ENCODE measurements at places on chromosomes 4 and X.
A peak's percentile ranks its signal among the peaks of the same experiment; 100 is the strongest.

DNA sequence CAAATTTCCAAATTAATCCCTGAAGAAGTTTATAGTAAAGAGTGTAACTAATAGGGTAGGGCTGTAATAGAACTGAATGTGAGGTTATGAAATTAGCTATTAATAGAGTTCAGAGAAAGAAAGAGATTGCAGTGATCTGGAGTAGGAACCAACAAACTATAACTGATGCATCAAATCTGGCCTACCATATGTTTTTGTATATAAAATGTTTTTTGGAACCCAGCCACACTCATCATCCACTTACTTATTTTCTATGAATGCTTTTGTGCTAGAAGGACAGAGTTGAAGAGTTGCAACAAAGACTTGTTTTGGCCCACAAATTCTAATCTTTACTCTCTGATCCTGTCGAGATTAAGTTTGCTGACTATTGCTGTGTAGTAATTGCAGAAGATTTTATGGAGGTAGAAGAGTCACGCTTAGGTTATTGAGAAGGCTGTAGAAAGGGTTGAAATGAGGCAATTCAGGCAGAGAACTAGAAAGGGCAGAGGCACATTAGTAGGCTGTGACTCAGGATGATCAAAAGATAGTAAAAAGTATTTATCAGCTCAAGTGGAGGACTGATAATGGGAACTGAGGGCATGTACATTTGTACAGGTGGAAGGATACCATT, 298.7 kb upstream of the EMCN start:
- no peak for DNase-seq

DNA sequence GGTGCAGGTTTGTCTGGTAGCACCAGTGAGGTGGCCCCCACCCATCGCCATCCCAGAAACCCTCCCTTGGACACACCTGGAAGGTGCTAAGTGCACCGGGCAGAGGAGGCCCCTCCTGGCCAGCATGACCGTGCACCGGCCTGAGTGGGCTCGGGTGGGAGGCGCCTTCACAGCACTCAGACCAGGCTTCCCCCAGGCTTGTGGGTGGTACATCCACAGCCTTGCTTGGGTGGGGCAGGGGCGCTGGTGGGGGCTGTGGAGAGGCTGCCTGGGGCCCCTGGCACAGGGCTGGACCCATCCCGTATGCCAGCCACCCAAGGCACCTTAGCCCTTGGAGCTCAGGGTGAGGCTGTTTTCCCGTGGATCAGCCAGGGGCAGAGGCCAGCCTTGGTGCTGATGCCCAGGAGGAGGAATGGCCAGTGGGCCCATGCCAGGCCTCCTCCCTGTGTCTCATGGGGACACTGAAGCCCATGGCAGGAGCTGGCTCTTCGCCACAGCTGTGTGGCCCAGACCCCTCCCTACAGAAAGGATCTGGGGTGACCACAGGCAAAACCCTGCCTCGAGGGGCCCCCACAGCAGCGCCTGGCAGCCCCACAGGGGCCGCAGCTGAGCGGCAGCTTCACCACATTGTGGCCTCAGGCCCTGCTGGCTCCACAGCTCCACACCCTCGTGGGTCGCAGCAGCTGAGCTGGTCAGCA, 21.4 kb downstream of the NKX1-1 start:
- no peak for DNase-seq

GRCh38 chrX:47030339-47030738, 47.9 kb upstream of the RGN start:
- DNase-seq = no peak

DNA sequence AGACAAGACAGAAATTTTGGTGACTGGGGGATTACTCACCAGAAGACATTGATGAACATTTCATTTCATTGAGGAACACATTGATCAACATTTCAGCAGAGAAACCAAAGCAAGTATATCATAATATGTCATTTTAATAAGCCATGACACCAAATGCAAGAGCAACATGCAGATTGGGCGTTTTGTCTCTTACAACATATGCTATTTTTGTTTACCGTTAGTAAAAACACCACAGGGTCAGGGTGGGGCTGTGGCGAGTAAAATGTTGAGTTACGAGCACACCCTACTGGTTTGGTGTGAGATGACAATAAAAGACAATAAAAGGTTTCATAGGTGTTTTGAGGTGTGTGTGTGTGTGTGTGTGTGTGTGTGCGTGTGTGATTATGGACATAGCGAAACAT, 294.5 kb downstream of the PDGFC start:
- no peak for DNase-seq

DNA sequence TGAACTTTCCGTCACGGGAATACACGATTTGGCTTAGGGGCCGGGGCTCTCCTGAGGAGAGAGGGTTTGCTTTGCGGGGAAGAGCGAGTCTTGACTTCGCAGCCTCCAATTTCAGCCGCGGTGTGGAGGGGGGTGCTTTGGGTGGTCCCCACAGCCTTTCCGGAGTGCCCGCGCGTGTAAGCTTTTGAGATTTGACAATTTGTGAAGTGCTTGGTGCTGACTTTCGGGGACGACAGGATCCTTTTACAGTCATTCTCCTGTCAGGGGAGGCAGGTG, 355 bp downstream of the SCML1 start:
- no peak for DNase-seq

GRCh38 chr4:123564758-123565346, 168.3 kb downstream of the SPRY1 start:
- DNase-seq = peak; percentile 22

- DNase-seq = no peak
Observed at GRCh38 chr4:124903995-124904722, 191.6 kb upstream of the ANKRD50 start.

GRCh38 chr4:106286611-106287010, 29.4 kb downstream of the TBCK start:
- no peak for DNase-seq

DNA sequence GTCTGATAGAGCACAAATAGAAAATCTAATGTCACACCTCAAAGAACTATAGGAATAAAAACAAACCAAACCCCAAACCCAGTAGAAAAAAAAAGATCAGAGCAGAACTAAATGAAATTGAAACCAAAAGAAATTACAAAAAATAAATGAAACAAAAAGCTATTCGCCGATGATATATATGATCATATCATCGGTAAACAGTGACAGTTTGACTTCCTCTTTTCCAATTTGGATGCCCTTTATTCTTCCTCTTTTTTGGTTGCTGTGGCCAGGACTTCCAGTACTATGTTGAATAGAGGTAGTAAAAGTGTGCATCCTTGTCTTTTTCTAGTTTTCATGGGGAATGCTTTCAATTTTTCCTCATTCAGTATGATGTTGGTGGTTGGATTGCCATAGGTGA, 215.3 kb upstream of the AR start:
- DNase-seq = no peak

- no peak for DNase-seq
Observed at GRCh38 chr4:105014234-105014633, 132.4 kb upstream of the TET2 start.

DNA sequence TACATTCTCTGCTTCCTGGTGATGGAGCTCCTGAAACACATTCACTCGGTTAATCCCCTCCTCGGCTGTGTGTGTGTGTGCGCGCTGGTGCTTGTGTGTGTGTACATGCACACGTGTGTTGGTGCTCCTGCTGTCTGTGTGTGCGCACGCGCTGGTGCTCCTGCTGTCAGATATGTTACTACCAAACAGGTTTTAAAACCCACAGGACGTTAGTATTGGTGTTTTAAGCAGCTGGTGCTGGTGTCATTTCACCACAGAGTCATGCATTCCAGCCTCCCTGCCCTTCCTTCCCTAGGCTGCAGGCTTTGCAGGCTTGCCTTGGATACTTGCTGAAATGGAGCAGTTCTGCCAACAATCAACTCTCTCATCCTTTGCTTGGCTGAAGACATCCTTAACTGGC, 48.1 kb upstream of the CPLX1 start:
- DNase-seq = no peak

DNA sequence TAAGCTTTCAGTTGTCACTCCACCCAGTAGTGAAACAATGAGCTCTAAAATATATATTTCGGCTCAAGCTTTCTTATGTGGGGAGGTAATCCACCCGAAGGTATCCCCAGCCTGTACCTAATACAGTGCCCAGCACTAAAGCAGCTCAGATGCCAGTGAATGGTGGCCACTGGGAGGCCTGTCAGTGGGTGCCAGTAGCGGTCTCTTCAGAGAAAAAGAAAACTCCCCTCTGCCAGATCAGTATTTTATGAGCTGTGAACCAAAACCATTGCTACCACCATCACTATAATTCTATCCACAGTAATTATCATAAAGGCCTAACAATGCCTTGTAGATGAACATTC, 835 bp upstream of the NFKB1 start:
- no peak for DNase-seq

GRCh38 chr4:118772081-118772766, 63.7 kb downstream of the SEC24D start:
- DNase-seq = no peak

DNA sequence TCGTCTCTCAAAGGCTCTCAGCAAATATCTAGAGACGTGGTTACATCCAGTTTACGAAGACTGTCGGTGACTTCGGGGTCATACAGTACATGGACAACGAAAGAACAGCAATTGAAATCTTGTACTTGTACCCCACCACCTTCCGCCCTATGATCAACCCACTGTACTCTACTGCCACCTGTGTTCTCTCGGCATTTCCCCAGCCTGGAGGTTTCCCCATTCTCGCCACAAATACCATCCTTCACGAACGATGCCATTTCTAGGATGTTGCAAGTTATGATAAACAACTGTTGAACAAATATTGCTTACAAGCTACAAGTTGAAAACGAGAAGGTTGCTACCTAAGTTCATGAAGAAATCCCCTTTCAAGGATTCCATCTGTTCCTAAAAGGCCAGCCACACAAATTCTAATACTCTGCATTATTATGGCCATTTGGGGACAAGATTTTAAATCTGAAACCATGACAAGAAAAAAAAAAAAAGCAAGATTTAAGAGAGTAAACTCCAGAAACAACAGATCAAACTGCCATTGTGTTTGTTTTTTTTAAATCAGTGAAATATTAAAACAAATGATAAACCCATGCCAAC, 1.6 kb downstream of the APBB2 start:
- no peak for DNase-seq

DNA sequence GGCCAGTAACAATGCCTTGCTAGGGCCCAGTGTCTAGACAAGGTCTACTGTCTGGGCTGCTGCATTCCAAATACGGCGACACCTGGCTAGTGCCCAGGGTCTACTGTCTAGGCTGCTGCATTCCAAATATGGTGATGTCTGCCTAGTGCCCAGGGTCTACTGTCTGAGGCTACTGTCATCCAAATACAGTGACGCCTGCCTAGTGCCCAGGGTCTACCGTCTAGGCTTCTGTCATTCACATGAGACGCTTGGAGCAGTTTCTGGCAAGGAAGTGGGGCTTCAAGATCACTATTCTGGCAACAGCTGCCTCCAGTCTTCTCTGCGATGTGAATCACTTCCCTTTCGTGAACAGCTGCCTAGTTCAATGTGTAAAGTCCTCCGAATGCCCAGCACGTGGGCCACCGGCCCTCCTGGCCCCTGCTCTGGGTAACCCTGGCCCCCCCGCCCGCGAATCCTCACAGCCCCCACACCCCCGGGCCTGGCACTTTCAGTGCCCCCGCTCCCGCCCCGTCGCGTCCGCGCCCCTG, 12.7 kb downstream of the ACOX3 start:
- DNase-seq = no peak

GRCh38 chr4:142544039-142544438, 302.1 kb downstream of the INPP4B start:
- DNase-seq = no peak

DNA sequence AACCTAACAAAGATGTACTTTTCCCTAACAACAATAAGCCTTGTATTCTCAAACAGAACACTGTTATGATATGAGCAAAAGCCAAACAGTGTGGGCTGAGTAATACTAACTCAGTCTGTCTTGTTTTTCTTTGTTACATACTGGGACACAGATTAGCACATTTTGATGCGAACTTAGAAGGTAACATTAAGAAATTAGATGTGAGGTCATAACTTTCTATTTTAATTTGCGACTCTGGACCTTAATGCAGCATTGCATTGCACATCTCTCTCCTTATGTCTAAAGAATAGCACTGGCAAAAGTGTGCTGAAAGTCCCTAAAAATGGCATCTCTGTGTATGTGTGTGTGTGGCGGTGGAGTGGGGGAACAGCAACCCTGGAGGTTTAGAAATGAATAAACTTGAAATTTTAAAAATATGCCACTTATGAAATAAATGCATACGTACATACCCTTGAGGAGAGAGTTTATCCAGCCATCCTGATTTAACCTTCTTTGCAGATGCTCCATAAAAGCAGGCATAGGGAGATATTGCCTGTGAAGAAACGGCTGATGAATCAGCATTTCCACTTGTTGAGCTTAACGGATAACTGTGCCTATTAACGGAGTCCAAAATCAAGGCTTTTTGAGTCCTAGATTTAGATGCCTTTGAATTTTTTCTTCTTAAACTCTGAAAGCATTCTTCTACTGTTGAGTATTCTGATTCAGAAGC, 34.2 kb downstream of the ARAP2 start:
- no peak for DNase-seq

- no peak for DNase-seq
Observed at GRCh38 chr4:37995299-37995821, 35.2 kb downstream of the PTTG2 start.

GRCh38 chr4:113781439-113782040, 20.0 kb upstream of the CAMK2D start:
- DNase-seq = no peak

DNA sequence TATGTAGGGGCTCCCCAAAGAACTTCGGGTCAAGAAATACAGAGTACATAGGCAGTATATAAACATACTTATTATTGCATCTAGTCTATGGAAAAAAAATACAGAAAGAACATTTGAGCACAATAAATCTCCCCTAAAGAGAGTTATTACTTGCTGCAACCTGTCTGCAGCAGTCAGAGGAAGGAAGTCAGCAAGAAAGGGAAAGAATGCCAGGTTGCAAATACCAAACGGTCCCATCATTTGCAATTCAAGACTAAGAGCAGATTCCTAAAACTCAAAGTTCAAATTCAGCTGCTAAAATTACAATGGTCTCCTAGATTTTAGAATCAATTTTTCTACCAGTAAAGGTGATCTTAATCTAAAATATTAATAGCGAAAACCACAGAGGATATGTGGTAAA, 236.2 kb upstream of the NUDT6 start:
- no peak for DNase-seq

All from stimulated activated CD8-positive, alpha-beta memory T cell treated with anti-CD3 and anti-CD28 coated beads, Interleukin-7, amount 100 ng/mL, for 1 hour (primary cell).